ENCODE measurements at places on chromosomes 16 and 17.

DNA sequence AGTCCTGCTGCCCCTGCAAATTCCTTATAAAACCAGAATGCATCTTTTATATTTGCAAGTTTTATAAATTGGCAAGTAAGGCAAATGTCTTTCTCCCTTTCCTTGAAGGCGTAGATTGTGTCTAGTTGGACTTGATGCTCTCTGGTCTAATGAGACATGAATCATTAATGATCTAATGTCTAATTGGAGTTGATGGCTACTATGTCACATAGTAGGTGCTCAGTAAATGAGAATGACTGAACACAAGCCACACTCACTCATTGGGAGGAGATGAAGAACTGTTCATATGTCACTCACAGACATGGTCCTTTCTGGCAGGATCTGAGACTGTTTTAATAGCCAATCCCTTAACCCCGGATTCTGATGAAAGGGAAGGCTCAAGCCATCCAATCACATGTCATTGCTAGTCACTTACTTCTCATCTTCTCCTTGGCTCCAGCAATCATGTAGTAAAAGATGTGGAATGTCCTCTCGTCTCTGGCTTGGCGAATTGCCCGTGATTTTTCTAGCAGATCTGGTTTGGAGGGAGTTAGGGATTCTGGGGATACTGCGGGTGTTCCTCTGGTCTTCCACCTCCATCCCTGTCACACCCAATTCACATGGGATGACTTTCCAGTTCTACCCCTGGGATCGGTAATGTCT, 81.0 kb downstream of the MYH11 start:
- DNase-seq = no peak

- DNase-seq = no peak
These were observed 20.0 kb upstream of the UBE2I start for GRCh38 chr16:1289477-1289866.

GRCh38 chr17:5552841-5553240, 31.5 kb downstream of the NLRP1 start:
- no peak for DNase-seq

GRCh38 chr17:13537871-13538643, 63.7 kb downstream of the HS3ST3A1 start:
- no peak for DNase-seq

- no peak for DNase-seq
These were observed 1207.5 kb upstream of the GOT2 start for GRCh38 chr16:59941594-59941993.

DNA sequence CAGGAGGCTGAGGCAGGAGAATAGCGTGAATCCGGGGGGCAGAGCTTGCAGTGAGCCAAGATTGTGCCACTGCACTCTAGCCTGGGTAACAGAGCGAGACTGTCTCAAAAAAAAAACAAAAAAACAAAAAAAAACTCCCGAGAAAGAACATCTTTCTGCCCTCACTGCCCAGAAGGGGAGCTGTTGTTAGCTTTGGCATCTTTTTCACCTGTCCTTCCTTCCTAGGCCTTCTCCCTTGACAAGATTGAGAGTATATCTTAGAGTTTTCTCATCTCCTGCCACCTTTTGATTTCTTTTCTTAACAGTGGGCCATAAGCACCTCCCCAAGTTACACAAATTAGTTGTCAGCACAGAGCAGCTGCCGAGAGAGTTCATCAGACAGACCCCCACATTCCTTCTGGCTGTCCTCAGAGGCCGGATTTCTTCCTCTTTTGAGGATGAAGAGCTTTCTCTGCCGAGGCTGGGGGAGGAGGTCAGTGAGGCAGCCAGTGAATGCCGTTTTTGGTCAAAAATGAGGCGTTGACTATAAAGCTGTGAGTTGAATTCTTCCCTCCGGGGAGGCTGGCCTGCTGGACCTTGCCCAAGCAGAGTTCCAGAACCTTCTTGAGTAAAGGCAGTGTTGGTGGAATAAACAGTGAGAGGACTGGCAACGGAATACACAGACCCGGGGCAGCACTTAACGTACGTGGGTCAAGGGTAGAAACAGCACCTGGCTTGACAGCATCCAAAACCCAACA, 127.0 kb downstream of the ABCC6 start:
- peak; percentile 25 for DNase-seq

GRCh38 chr17:32960815-32961214, 30.8 kb upstream of the SPACA3 start:
- no peak for DNase-seq

GRCh38 chr17:50252781-50253180, 21.5 kb upstream of the TMEM92 start:
- no peak for DNase-seq

GRCh38 chr17:69468207-69468606, 53.7 kb downstream of the MAP2K6 start:
- no peak for DNase-seq

DNA sequence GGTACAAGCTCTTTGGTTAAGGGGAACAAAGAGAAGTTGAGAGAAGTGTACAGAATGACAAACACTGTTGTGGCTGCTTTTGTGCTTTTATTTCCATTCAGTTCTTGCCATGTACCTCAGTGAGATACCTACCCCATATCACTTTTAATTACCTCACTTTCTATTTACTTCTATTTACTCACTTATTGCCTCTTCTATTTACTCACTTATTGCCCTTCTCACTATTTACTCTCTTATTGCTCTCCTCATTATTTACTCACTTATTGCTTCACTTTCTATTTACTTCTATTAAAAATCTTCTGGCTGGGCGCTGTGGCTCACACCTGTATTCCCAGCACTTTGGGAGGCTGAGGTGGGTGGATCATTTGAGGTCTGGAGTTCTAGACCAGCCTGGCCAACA, 41.9 kb downstream of the MBTD1 start:
- DNase-seq = no peak

- no peak for DNase-seq
These were observed 20.1 kb downstream of the NMT1 start for GRCh38 chr17:45081047-45081703.

- DNase-seq = no peak
These were observed 310.7 kb upstream of the PMFBP1 start for GRCh38 chr16:72482695-72483094.

- DNase-seq = no peak
These were observed 6.9 kb upstream of the KRT19 start for GRCh38 chr17:41534899-41535546.

DNA sequence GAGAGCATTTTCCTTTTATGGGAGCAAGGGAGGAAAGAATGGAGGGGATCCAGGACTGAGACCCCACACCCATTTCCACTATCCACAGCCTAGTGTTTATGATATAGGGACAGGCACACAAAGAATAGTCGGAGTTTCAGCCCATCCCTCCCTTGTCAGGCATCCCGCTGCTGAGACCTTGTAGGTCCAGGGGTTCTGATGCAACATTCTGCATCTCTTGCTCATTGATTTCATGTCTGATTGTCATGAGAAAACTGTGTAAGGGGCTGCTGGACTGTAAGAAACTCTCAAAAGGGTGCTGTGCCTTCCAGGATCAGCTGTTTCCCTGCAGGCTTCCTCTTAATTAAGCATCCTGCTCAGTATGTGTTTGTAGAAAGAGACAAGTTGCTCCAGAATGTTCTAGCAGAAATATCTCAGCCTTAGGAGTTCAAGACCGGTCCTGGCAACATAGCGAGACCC, 5.3 kb upstream of the POLR3E start:
- peak; percentile 41 for DNase-seq

DNA sequence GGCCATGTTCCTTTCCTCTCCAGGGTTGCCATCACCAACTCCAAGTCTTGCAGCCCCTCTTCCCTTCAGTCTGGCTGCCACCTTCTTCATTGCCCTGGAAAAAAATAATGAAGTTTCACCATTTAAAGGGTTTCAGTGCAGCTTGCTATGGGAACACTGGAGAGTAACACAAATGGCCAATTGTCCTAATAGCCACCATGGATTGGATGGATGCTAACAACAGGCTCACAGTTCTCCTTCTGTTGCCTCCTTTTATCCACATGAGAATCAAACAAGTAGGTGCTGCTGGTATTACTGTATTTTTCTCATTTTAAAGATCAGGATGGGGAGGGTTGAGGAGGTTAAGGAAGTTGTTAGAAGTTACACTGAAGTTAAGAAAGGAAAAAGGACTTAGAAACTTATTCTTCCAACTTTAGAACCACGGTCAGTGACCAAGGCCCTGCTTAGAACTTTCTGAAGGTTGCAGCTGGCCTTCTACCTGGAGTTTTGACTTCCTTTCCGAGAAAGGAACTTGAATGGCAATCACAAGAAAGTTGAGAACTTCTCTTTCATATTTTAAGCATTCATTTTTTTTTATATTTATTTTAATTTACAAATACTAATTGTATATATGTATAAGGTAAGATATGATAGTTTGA, 198.0 kb upstream of the MAF start:
- no peak for DNase-seq

GRCh38 chr16:51056331-51056730, 94.7 kb downstream of the SALL1 start:
- no peak for DNase-seq

DNA sequence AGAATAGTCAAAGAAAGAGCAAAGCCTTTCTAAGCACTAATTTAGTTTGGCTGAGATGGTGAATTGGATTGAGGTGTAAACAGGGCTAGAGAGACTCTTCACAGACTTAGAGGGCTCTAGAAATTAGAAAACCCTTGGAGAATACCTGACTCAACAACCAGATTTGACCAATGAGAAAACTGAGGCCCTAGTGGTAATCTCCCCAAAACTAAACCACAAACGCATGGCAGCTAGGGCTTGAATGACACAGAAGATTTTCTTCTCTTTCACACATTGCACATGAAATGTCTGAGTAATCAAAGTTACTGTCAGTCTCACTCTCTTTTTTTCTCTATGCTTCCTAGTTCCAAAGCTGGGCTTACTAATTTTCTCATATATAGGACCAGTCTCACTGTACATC, 314.5 kb upstream of the KCNJ16 start:
- DNase-seq = no peak
